GM12865 (cell line): ENCODE measurements at places on chromosomes 6 and 20.

DNA sequence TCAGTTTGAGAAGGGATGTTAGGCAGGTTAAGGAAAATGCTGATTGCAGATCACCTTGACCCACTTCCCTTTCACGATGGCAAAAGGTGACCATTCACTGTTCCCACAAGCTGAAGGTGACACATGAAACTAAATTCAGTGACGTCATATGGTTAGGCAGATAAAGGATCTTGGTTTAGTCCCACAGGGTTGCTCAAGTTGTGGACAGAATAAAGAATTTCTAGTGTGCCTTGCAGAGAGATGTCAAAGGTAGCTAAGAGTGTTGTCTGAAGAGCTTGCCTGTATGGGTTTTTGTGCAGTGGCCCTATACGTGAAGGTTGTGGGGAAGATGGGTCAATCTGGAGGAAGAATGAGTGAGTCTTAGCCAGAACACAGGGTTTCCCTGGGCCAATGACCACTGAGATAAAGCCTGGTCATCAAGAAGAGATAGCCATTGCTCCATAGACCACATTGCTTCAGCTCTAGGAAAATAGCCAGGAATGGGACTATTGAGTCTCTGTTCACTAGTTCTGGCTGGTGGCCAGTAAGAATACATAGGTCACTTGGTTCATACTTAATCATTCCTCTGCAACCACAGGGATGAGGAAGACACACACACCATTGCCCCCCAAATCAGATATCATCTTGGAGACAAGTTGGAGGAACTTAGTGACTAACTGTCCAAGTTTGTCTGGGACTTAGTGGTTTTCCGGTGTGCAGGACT lies 148.5 kb upstream of the ATXN1 start:
- DNase-seq, result no peak

DNA sequence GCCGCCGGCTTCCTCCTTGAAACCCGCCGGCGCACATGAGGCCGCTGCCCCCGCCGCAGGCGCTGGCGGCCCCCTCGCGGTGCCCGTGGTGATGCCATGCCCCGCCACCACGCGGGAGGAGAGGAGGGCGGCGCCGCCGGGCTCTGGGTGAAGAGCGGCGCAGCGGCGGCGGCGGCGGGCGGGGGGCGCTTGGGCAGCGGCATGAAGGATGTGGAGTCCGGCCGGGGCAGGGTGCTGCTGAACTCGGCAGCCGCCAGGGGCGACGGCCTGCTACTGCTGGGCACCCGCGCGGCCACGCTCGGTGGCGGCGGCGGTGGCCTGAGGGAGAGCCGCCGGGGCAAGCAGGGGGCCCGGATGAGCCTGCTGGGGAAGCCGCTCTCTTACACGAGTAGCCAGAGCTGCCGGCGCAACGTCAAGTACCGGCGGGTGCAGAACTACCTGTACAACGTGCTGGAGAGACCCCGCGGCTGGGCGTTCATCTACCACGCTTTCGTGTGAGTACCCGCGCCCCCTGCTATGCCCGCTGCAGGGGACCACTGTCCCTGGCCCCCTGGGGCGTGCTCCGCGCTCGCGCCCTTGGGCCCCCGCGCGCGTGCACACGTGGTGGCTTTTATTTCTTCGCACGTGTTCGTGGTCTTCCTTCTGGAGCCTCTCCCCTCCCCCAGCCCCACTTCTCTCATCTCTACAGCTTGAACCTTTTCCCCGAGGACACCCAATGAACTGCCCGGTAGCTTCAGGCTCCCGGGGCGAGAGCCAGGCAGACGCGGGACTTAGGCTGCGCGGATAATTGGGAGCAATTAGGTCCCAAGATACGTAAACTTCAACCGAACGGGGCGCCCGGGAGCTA lies 453 bp downstream of the KCNQ5 start:
- peak; percentile 86 for DNase-seq

- DNase-seq, result no peak
Measured at GRCh38 chr6:37277001-37277409, 19.1 kb upstream of the TMEM217 start.

DNA sequence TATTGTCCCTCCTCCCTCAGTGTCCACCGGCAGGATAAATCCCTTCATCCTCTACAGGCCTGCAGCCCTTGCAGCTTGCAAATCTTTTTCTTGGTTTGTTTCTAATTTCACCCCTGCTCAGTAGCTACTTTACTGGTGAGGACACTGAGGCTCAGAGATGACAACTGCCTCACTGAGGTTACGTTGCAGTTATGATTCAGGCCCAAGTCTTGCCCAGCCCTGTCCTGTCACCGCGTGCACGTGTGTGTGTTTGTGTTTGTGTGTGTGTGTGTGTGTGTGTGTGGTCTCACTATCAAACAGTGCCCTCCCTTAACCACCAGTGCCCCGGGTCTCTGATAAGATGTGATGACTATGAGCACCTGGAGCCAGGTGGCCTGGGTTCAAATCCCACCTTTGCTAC lies 21.1 kb downstream of the FAM110A start:
- no peak for DNase-seq

DNA sequence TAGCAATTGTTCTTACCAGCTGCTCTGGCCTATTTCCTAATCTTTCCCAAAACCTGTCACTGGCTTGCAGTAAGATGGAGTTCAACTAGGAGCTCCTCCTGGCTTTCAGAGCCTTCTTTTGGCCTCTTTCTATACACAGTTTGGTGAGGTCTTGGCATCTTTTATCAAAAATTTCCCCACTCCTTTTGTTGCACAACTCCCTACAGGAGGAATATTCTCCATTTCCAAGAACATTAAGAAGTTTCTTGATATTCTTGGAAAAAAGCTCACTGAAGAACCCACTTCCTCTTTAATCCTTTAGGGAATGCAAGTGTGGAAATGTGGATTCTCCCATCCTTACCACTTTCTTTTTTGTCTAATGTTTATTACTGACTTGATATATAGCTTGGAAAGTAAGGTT lies 171.3 kb upstream of the KCNK16 start:
- no peak for DNase-seq

- no peak for DNase-seq
Measured at GRCh38 chr6:54916858-54917257, 70.3 kb downstream of the FAM83B start.

GRCh38 chr6:29941916-29942274 lies 437 bp upstream of the HLA-A start:
- DNase-seq, result no peak

GRCh38 chr20:19841740-19842139 lies 83.7 kb downstream of the RIN2 start:
- no peak for DNase-seq

- DNase-seq, result no peak
Measured at GRCh38 chr6:56909115-56909907, 45.6 kb upstream of the BEND6 start.

DNA sequence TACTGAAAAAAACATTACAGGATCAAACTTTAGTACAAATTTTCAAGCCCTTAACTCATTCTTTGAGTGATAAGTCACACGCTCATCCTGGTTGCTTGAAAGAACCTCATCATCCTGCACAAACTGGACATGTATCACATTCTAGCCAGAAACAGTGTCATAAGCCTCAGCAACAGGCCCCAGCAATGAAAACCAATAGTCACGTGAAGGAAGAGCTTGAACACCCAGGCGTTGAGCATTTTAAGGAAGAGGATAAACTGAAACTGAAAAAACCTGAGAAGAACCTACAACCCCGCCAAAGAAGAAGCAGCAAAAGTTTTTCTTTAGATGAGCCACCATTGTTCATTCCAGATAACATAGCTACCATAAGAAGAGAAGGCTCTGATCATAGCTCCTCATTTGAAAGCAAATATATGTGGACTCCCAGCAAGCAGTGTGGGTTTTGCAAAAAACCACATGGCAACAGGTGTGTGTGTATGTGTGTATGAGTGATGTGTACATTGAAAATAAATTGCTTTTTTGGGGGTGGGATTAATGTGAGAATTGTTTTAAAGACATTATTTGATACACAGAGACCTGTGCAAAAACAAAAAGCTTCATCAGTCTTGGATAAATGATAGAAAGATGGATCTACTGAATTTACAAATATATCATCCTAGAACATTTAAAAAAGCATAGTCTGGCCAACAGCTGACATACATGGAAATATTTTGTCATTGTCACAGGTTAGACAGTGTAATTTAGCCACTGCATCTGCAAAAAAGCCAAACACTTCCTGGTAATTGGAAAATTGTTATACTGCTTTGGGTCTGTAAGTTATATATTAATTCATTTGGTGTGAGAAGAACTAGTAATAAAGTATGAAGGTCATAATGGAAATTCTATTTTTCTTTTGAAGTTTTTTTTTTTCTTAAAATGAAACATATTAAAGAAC lies 50.1 kb downstream of the PHF3 start:
- DNase-seq, result peak; percentile 77

GRCh38 chr6:91816335-91816734 lies 1229.5 kb upstream of the MAP3K7 start:
- DNase-seq, result no peak
